CD4-positive, alpha-beta T cell treated with Interleukin-15 for 4 hours (primary cell): ENCODE measurements at places on chromosomes 11 and 22.

DNA sequence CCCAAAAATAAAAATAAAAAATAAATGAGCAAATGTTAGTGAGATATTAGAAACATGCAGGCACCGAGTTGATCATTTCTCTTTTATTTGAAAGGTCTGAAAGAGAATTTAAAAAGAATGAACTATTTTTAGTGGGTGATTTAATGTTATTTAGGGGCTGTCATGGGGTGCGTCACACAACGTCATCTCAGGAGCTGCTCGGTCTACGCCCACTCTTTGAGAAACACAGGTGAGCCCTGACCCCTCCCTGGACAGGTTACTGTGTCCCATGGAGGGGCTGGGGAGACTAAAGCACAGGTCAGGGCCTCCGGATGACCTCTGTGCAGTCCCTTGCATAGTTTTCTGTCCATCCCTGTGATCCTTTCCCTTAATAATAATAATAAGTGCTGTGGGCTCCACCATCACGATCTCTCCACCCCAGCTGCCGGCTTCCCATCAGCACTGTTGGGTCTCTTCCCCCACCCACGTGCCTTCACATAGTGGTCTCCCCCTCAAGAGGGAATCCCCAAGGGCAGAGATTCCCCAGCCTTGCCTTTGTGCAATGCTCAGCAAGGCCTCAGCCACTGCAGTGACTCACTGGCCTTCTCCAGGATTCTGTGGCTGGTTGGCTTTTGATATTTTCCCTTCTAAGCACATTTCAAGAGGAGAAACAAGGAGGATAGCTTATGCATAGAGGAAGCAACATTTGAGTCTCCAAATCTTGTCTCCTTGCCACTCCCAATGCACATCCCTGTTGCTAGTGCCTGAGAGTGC lies 159.9 kb downstream of the TTC17 start:
- no peak for DNase-seq

- no peak for DNase-seq
These were observed 15.0 kb downstream of the POU2F3 start for GRCh38 chr11:120254788-120255518.

GRCh38 chr11:66607126-66607834 lies 9.2 kb upstream of the RBM14 start:
- DNase-seq, result no peak

DNA sequence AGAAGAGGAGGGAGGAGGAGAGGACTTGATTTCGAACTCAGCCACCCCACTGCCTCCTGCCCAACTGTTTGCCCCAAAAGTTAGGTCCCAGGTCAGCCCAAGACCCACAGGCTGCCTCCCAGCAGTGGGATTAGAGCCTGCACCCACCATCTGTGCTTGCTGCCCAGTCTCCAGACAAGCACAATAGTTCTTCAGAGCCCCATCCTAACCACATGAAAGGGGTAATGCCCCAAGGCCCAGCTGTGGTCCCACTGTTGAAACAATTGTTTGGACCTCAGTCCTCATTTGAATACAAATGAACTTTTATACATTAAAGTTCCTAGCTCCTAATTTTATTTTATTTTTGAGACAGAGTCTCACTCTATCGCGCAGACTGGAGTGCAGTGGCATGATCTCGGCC lies 5.4 kb upstream of the VPS51 start:
- no peak for DNase-seq

DNA sequence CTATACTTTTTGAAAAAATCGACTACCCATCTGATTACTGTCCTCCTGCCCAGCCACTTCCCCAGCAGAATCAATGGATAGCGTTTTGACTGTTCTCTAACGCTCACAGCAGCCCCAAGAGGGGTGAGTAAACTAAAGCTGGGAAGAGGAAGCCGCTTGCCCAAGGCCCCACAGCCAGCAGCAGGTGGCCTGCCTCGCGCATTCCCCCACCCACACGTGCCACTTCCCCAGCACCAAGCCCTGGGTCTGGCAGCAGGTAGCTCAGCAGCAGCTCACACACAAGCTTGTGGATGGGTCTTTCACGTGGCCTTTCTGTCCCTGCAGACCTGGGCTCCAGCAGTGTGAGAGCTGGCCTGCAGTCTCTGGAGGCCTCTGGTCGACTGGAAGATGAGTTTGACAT lies 34.3 kb downstream of the TOM1 start:
- no peak for DNase-seq
